ENCODE measurements at places on chromosomes 6 and 20. TPM values are rescaled to one million over a fixed set of nuclear protein-coding genes. Genes with fewer than 3 reads are reported as not detected.

Gene CCR6
- not detected for total RNA-seq

Gene HCRTR2
- total RNA-seq, result not detected

Gene SLC16A10
- total RNA-seq, result 0.81 TPM

Gene COL12A1
- 1,804 TPM for total RNA-seq

Gene PNPLA1
- not detected for total RNA-seq

Gene CYP24A1
- not detected for total RNA-seq

Gene TINAG
- not detected for total RNA-seq

Gene USP49
- total RNA-seq, result 2.8 TPM

Measured in hair follicle dermal papilla cell (primary cell).